ENCODE measurements at places on chromosomes 3 and 15. TPM values are rescaled to one million over a fixed set of nuclear protein-coding genes. Genes with fewer than 3 reads are reported as not detected.

The RBMS3 gene
- total RNA-seq = 1.6 TPM

The PRSS50 gene
- not detected for total RNA-seq

The ZDHHC23 gene
- 3.7 TPM for total RNA-seq

The EIF4G1 gene
- total RNA-seq = 644 TPM

The LRRC31 gene
- not detected for total RNA-seq

The ADGRG7 gene
- total RNA-seq = not detected

The SV2B gene
- total RNA-seq = 0.06 TPM

The MASP1 gene
- total RNA-seq = not detected

DNA sequence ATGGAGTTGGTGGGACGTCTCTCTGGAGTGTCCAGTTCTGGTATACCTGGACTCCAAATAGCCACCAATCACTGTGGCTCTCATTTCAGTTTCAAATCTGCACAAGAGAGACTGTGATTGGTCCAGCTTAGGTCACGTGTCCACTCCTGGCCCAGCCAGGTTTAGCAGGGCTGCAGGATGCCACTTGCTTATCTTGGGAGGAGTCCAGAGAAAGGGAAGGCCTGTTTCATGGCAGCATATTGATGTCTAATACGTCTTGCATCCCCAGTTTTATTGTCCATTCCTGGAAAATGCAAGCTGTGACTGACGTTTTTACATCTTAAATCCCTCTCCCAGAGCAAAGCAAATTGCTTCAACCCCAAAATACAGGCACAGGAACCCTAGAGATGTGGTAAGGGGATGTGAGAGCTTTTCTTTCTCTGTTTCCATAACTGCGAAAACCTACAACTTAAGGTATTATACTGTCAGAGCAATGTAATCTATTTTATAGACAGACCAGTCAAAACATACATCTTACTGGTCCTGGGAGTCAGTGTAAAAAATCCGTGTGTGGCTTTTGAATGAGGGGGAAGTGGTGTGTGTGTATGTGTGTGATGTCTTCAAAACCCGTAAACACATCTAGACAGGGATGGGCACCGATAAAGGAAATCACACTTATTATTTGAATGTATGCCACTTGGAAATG, 274.4 kb downstream of the TLE3 start:
- DNase-seq = no peak

DNA sequence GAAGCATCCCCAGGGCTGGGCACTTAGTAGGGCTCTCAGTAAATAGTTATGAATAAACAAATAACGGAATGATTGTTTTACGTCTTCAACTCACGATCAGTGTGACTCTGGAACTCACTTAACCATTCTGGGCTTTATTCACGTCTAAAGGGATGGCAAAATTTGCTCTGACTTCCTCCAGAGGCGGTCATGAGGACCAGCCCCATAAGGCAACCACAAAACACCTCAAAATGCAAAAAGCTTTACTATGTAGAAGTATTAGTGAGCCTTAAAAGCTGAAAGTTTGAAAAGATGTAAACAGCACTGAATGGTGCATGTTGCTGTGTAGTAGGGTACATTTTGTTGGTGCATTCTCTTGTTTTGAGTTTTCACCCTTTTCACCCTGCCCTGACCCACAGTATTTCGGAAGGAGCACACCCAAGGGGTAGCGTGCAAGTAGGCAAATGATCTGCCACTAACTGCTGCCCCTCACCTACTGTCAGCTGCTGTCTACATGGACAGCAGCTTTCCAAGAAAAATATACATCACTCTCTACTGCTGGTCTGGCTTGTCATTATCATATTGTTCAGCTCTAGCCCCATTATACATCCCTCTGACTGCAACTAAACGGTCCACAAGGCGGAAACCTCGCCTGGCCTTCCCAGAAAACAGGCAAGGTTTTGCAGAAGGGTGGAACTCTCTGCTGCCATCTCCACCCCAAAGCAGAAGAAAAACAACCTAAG, 308.5 kb upstream of the PROK2 start:
- DNase-seq = no peak

- no peak for DNase-seq
These were observed 69.5 kb downstream of the PGPEP1L start for GRCh38 chr15:98938105-98938417.

- no peak for DNase-seq
These were observed 72.6 kb downstream of the NR2F2 start for GRCh38 chr15:96403071-96403470.

- DNase-seq = no peak
These were observed 4.3 kb downstream of the COX5A start for GRCh38 chr15:74933573-74933972.

GRCh38 chr3:75329476-75330097, 334.5 kb upstream of the FRG2C start:
- no peak for DNase-seq

- no peak for DNase-seq
These were observed 33.0 kb downstream of the PTPRG start for GRCh38 chr3:61594144-61594963.

DNA sequence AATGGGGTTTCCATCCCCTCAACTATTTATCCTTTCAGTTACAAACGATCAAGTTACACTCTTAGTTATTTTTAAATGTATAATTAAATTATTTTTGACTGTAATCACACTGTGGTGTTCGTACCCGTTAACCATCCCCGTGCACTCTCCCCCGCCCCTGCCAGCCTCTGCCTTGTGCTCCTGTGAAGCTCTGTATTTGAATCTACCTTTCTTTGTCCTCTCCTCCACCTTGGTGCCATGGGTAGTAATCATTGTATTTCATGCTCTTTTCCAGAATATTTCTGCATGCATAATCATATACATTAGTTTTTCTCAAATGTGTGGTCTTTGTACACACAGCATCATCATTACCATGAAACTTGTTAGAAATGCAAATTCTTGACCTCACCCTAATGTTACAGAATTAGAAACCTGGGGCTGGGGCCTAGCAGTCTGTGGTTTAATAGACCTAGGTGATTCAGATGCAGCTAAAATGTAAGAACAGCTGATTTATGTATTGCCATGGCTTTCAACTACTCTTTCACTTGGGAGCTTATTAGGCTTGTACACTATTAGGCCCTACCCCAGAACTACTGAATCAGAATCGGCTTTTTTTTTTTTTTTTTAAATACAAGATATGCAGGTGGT, 91.5 kb downstream of the STT3B start:
- DNase-seq = no peak

- no peak for DNase-seq
These were observed 483.2 kb upstream of the FRG2C start for GRCh38 chr3:75180945-75181298.

DNA sequence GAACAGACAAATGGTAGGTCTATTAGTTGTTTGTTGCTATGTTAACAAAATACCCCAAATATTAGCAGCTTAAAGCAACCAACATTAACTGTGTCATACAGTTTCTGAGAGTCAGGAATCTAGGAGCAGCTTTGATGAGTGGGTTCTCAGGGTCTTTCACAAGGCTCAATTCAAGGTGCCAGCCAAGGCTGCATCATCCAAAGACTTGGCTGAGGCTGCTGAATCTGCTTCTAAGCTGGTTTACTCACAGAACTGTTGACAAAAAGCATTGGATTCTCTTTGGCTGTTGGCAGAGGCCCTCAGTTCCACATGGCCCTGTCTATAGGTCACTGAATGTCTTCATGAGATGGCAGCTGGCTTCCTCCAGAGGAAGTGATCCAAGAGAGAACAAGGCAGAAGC, 40.3 kb upstream of the TSC22D2 start:
- no peak for DNase-seq

- no peak for DNase-seq
These were observed 3.8 kb downstream of the VEPH1 start for GRCh38 chr3:157499342-157499963.

DNA sequence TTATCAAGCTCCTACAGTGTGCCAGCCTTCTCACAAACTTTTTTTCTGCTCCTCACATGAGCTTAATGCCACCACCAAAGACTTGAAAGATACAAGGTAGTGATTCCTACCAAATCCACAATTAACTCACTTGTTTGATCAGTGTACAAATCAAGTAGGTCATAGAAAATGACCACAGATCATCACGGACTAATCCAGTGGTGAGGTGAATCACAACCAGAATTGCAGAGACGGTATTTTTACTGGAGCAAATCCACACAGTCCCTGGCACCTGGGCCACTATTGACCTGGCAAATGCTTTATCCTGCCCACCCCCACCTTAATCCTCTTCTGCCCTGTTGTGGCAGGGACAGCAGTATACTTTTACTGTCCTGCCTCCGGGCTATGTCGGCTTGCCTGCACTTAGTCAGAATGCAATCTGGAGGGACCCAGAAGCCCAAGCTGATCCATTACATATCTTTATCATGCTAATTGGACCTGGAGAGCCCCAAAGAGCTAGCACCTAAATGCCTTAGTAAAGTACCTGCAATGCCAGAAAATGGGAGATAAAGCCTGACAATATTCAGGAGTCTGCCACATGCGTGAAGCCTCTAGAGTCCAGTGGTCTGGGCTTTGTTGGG, 83.9 kb upstream of the CDV3 start:
- no peak for DNase-seq

- DNase-seq = no peak
These were observed 170.4 kb downstream of the ZMAT3 start for GRCh38 chr3:178901204-178901603.

- no peak for DNase-seq
These were observed 80.9 kb upstream of the ARHGEF26 start for GRCh38 chr3:154040283-154040682.

DNA sequence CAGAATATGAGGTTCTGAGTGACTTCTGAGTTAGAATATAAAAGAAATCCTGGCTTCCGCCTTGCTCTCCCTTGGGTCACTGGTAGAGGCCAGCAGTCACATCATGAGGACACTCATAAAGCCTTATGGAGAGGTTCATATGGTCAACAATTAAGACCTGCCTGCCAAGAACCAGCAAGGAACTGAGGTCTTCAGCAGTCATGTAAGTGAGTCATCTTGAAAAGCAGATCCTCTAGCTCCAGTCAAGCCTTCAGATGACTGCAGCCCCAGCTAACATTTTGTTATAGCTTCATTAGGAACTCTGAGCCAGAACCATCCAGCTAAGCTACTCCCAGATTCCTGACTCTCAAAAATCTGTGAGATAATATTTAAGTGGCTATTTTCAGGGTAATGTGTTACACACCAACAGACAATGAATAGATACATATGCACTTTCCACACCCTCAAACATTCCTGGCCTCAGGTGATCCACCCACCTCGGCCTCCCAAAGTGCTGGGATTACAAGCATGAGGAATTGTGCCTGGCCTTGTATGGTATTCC, 447.2 kb downstream of the SHQ1 start:
- no peak for DNase-seq

DNA sequence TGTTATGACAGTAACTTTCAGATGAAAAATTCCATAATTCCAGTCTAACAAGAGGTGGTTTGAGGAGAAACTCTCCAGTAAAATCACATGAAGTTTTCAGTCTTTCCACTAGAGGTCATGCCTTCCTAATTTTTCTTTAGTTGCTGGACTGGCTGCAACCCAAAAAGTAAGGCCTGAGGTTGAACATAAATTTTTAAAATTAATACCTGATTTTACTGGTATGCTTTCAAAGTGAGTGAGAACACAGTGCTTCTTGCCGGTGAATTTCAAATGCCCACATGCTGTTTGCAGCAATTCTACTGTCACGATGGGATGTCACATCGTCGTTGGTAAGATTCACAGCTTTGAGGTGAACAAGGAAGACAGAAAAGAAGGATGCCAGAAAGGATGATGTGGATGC, 89.0 kb upstream of the FGF12 start:
- no peak for DNase-seq
